ENCODE measurements at places on chromosomes 6 and 20.
A peak's percentile ranks its signal among the peaks of the same experiment; 100 is the strongest.

DNA sequence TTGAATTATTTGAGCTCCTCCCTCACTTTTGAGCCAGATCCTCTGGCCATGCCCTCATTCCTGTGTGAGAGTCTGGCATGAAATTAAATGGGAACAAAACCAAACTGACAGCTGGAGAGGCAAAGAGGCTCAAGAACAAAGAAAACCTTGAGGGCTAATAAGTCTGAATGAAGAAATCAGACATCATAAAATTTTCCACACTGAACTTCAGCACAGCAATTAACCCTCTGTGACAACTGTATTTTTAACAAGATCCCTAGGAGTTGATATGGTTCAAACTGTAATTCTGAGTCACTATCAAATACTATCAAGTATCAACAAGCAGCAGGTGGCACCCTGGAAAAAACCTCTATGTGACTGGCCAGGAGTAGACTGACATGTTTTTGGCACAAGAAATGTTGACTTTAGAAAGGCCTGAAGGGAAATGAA is 109.4 kb upstream of the EMILIN3 start:
- DNase-seq: no peak

- DNase-seq: no peak
These were observed 46.9 kb downstream of the PDE10A start for GRCh38 chr6:165616116-165616515.

DNA sequence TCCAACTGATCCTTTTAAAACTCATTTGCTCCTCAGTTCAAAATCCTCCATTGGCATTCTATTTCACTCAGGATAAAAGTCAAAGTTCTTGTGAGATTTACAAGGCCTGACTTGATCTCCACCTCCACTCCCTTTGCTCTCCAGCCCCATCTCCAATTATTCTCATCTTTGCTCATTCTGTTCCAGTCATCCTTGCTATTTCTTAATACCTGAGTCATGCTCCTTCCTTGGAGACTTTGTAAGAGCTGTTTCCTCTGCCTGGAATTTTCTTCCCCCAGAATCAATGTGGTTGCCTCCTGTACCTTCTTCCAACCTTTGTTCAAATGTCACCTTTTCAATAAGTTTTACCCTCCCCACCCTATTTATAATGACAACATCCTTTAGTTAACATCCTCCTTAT is 373.5 kb downstream of the HTR1B start:
- DNase-seq: no peak

DNA sequence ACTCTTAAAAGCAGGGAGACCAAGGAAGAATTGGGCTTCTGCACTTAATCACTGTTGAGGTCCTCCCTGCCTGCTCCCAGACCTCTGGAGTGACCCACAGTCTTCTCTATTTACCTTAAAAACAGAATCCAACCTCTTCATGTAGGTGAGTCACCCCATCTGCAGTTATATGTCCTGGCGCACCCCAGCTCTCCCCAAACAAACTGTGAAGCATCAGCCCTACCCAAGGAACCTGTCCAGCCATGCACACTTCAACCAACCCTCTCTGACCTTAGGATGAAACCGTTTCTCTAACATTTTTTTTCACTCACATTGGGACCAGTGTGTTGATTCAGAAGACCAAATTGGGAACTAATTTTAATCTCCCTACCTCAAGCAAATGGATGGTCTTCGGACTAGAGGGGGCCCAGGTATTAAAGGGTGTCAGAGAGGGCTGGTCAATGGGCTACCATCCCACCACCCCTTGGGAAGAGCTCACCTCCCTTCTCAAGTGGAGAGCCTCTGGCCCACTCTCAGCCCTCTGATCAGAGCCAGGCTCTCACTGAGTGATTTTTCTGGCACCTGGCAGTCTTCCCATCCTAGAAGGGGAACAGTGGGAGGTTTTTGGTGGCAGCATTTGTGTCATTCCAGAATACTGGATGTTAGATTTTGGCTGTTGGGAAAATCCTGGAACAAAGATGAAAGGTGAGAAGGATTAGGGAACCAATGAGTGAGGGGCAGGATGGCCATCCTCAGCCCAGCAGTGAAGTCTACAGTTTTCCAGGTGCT is 203.6 kb downstream of the LRFN2 start:
- DNase-seq: no peak

DNA sequence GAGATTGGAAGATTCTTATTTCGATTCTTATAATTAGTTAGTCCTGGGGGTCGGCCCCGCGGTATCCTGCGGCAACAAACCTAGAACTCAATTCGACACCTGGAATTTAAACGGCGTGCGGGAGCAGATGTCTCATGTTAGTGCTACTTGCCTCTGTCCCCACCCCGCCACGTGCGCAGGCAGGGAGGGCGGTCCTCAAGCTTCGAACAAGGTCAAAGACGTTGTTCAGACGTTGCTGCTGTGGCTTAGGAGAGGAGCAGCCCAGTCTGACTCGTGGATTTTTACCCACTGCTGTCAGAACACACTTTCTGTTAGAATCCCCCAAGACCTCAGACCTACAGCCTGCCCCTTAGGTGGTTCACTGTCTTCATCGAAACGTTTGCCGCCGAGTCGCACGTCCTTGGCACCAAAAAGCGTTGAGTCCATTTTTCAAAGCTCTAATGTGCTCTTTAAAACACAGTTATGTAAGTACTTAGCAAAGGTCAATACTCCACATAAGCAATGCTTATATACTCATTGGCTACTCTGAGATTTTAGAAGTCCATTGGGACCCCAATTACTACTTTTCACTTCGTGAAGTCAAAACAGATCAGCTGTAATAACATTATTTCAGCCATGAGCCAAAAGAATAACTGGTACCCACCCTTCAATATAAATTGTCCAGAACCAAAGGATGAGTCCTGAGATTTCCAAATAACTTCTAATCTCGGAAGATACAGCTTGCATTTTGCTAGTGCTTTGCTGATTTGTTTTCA is 2.7 kb upstream of the C6orf62 start:
- peak; percentile 84 for DNase-seq

DNA sequence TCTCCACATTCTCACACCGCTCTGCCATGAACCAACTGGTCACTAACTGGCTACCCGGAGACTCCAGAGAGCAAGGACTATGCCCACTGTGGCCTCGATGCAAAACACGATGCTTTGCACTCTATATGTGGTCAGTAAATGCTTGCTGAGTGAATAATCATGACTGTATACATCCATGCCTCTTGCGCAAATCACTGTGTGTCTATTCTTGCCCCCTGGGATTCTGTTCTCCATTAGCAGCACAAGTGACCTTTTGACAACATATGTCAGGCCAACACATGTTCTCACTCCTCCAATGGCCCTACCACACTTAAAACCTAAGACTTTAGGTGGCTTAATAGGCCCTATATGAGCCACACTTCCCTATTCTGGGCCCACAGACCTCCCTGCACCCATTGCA is 16.9 kb downstream of the KIF16B start:
- DNase-seq: no peak

GRCh38 chr6:144460327-144461095 is 175.4 kb downstream of the UTRN start:
- no peak for DNase-seq

GRCh38 chr6:157534977-157535339 is 154.0 kb downstream of the ZDHHC14 start:
- no peak for DNase-seq

DNA sequence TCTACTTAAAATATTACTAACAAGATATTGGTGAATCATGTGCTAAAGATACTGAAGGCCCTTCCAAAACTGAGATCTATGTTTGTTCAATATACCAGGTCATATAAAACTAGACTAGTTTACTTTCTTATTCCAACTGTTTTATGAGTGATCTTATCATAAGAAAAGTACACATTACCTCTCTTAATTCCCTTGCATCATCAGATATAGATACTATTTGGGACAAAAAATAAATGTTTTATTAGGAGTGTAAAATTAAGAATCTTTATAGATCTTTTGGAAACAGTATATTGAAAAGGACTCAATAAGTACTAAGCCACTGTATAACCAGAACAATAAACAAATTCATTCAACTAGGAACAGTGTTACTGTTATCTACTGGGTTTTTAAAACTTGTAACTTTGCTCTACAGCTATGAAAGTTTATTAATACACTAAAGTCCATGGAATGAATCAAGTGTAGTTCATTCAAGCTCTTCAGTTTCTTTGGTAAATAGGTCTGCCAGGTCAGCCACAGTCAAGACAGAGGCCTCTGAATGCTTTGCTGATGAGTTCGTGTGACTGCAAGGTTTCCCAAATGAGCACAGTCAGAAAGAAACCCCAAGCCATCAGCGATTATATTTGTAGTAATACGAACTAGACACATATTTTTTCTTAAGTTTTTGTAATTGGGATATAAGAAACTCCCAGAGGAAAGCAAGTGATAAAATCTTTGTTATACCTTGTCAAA is 71.8 kb upstream of the FBXO30 start:
- no peak for DNase-seq

DNA sequence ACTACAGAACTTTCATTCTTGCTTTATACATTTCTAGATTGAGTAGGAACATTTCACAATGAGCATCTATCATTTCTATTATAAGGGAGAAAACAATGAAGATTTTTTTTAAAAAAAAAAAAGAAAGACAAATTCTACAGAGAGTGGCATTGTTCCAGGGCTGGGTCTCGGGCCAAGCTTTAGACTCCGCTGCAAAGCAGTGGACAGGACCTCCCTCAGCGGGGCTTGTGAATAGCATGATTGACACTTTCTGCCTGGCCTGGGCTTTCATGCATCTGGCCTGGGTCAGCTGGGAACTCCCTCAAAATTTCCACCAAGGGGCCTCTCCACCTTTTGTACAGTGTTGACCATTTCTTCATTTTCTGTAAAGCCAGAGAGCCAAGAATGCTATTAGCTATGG is 55.8 kb upstream of the HIVEP2 start:
- DNase-seq: no peak

- DNase-seq: no peak
These were observed 54.0 kb downstream of the NPEPL1 start for GRCh38 chr20:58746620-58747019.

- DNase-seq: no peak
These were observed 53.4 kb upstream of the VSTM2L start for GRCh38 chr20:37849566-37849965.

DNA sequence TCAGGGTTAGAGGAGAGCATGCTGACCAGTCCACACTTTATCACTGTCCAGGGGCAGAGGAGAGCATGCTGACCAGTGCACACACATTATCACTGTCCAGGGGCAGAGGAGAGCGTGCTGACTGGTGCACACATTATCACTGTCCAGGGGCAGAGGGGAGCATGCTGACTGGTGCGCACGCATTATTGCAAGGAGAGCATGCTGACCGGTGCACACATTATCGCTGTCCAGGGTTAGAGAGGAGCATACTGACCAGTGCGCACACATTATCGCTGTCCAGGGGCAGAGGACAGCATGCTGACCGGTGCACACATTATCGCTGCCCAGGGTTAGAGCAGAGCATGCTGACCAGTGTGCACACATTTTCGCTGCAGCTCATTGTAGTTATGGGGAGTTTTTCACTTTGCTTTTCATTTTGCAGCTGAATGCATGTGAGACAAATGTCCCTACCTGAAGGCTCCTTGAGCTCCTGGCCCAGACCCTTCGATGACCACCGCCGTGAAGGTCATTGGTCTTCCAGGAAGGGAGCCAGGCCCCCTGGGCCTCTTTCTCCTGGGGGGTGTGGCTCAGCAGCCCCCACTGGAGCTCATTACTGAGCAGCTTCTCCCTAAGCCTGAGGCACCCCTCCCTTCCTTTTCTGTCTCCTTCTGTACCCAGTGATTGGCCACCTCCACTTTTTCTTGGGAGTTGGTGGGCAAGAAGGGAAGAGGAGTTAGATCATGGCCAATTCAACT is 178.8 kb upstream of the AFDN start:
- DNase-seq: no peak
